ENCODE measurements at places on chromosomes 7 and 10.

- DNase-seq: no peak
These were observed 10.8 kb downstream of the NEURL1 start for GRCh38 chr10:103504181-103504783.

DNA sequence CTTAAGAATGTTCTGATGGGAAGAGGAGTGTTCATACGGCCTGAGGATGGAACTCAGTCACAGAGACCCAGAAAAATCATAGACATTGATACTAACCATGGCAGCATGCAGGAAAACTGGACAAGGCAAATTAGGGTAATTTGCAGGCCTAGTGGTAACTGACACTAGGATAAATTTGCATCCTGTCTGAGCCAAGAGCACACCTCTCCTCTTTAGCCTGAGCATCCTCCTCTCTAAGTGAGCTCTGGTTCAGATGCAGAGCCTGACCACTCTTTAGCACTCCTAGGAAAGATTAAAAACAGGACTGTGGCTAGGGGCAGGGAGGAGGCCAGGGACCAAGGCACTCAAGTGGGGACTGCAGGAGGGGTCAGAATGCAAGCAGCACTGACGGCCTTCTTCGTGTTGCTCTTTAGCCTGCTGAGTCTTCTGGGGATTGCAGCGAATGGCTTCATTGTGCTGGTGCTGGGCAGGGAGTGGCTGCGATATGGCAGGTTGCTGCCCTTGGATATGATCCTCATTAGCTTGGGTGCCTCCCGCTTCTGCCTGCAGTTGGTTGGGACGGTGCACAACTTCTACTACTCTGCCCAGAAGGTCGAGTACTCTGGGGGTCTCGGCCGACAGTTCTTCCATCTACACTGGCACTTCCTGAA lies at the start of gene TAS2R41:
TAS2R41 (plus strand) TSS at position 373 of the 650 bp plus-strand sequence; CDS start at position 373, 0 bp downstream.
- no peak for DNase-seq

- DNase-seq: no peak
These were observed 10.5 kb upstream of the C10orf71 start for GRCh38 chr10:49288341-49289065.

- no peak for DNase-seq
These were observed 401.1 kb downstream of the PARD3 start for GRCh38 chr10:34413756-34414587.

DNA sequence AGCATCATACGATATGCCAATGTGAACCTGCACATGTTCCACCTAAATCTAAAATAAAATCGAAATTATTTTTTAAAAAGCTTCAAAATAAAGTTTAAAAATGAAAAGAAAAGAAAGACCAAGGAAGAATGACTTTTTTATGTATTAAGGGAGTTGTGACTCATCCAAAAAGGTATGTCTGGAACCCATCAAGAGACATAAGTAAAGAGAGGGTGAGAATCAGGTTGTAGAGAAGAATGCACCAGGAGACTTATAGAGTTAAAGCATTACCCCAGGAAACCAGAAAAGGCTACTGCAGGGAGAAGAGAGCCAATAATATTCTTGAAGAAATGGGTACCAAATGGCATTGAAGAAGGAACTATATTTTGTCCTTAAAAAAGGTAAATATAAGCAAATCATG lies 69.8 kb downstream of the CTTNBP2 start:
- no peak for DNase-seq

GRCh38 chr10:93630625-93631557 lies 18.6 kb downstream of the PDE6C start:
- DNase-seq: no peak

- no peak for DNase-seq
These were observed 187.2 kb downstream of the PPP1R3A start for GRCh38 chr7:113731571-113731970.

- no peak for DNase-seq
These were observed 676.4 kb upstream of the ANKRD30A start for GRCh38 chr10:36448760-36449691.

- DNase-seq: no peak
These were observed 377.0 kb downstream of the TCERG1L start for GRCh38 chr10:130934293-130935127.

- DNase-seq: no peak
These were observed 29.8 kb downstream of the RSU1 start for GRCh38 chr10:16787361-16787791.

DNA sequence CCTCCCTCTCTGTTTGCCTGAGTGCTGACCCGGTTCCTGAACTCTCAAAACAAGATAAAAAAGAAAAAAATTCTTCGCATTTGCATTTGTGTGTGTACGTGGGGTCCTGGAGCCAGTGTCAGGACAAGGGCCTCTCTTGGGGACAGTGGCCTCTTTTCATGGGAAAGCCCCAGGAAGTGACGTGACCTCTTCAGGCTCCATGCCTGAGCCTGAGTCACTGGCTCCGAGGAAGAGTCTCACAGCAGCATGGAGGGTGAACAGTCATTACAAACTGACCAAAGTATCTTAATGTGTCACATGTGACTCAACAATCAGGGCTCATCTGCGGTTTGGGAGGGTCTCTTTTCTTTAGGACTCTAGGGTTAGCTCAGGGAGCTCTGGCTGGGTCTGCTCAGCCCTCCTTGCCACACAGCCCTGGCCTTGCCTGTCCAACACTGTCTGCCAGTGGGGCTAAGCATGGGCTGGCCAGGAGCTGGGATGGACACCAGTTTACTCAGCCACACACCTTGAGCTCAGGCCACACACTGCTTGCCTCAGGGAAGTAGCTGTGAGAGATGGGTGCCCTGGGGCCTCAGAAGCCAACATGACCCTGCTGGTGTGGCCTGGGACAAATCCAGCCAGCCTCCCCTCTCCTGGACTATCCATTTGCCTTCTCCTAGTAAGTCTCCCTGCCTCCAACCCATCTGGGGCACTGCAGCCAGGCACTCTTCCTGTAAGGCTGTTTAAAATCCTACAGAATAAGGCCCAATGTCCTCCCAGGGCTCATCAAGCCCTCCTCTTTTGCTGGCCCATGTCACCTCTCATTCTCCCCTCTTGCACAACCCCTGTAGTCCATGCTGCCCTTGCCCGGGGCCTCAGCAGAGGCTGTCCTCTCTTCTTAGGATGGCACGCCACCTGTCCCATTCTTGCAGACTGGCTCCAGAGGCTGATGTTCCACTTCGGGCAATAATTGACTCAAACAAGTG lies 10.5 kb downstream of the TMEM273 start:
- no peak for DNase-seq

GRCh38 chr7:27712217-27712616 lies 27.7 kb upstream of the TAX1BP1 start:
- DNase-seq: no peak

DNA sequence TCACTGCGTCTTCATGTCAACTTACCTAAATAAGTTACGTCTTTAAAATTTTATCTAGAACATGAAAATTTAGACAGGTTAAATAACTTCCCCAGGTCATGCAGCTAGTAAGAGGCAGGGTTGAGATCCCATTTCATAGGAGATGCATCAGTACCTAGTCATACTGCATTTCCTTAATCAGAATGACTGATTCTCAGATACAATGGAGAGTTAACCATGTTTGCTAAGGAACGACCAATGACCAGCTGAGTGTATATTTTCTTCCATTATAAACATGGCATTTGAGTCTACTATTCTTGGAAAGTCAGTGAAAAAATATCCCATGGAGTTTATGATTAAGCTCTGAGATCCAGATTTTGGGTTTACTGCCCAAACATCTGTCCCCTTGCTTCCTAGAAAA lies 39.6 kb downstream of the ENTPD1 start:
- no peak for DNase-seq

DNA sequence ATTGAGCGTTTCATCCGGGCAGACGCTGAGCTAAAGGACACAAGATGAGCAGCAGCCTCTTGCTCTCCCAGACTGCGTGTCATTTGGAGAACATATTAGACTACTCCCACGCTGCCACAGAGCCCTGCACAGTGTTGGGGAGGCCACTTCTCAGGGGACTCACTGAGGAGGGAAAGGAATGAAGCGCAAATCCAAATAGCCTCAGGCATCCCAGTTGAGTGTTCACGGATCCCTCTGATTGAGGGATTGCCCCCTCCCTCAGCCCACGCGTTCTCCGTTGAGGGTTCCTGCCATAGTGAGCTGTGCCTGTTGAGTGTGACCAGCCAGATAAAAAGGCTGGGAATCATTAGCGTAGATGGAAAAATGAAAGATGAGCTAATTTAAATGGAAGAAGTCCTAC lies 563.4 kb downstream of the ACTR3B start:
- DNase-seq: no peak

DNA sequence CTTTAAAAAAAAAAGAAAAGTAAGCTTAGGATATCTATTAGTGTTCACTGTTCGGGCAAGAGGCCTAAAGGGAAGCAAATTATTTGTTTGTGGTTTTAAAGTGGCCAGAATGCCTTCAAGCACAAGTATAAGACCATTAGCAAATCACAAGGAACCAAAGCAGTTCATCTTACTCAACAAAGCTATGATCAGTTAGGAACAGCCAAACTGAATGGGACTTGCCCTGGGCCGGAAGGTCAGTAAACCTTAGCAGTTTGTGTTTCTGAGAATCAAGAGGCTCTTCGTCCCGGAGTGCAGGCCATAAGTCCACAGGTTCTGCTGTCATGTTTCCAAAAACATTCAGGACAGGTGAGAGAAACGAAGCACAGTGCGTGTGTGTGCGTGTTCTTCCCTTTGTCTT lies 4.5 kb downstream of the FBXW4 start:
- DNase-seq: no peak

DNA sequence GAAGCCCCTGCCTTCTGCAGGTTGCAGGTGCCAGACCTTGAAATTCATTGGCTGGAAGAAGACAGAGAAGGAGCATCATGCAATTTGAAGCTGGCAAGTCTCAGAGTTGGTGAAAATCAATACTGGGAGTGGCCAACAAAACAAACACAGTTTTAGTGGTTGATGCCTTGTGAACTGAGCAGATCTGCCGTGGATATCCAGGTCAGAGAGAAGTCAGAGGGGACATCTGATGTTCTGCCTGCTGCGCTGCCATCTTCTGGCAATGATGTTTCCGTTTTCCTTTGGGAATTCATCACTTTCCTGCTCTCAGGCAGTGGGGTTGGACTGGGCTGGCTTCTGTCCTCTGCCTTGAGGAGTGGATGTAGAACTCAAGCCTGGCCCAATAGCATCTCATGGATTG lies 132.0 kb downstream of the RPS24 start:
- DNase-seq: no peak

DNA sequence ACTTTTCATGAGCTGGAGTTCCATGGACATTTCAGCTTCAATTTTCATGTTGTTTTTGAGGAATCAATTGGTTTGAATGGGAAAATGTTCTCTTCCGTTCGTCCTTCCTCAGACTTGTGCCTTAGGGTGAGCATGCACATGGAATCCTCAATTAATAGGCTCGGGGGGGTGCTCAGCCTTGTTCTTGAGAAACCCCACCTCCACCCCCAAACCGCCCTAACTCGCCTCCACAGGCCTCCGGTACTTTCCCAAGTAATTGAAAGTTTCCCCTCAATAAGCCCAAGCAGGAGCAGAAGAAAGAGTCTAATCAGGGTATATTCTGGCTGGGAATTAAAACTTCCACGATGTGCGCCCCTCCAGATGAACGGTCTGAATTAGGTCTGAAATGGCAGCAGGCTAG lies 945.2 kb downstream of the GRID1 start:
- no peak for DNase-seq

DNA sequence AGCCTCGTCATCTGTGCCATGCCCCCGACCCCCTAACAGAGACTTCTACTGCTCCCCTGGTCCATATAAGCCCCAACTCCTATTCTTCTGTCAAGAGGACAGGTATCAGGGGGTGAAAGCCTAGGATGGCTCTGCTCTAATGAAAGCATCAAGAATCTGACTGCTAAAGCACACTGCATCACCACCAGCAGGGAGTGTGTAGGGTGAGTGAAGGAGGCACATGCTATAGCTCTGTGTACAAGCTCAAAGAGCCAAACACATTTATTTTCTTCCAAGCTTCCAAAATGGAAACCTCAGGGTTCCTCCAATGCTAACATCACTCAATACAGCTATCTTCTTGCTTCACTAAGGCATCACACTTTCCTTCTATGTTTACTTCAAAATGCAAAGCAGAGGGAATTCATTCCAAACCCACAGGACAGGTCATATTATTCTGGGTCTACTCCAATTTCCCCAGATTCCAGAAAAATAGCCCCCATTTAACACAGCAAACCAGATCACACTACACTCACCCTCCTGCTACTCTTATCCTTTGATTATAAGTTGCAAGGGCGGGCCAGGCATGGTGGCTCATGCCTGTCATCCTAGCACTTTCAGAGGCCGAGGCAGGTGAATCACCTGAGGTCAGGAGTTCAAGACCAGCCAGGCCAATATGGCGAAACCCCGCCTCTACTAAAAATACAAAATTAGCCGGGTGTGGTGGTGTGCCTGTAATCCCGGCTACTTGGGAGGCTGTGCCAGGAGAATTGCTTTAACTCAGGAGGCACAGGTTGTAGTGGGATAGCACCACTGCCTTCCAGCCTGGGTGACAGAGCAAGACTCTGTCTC lies 36.6 kb downstream of the RHEB start:
- no peak for DNase-seq

DNA sequence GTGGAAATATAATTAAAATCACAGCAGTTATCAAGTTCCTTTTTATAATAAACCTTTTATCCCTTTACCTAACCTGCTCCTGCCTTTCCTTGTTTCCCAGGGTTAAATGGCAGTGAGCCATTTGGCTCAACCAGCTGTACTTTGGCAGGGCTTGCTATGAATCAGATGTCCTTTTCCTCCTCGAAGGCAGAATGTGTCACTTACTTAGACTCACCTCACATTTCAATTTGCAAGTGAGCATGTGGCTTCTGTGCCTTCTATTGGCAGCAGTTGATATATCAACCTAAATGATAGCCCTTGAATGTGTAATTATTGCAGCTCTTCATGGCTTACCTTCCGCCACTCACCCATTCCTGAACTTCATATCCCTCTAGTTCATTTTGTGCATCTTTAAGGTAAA lies 301.7 kb downstream of the CSTF2T start:
- DNase-seq: no peak

- DNase-seq: no peak
These were observed 75.0 kb downstream of the POM121L12 start for GRCh38 chr7:53110425-53110824.

GRCh38 chr7:147774461-147774860 lies 816.1 kb upstream of the C7orf33 start:
- DNase-seq: no peak

DNA sequence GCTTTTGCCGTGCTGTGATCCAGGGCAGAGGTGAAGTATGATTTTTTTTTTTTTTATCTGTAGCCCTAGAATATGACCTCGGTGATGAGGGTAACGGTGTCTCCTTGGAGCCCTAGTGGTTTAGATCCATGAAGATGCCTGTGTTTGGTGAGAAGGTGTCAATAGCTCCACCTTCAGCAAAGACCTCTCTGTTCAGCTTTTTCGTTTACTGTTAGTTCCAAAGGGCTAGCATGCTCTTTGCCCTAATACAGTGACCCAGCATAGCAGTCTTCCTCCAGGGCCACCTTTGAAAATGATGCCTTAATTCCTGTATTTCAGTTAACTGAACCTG lies 746 bp upstream of the MRPS16 start:
- DNase-seq: no peak

DNA sequence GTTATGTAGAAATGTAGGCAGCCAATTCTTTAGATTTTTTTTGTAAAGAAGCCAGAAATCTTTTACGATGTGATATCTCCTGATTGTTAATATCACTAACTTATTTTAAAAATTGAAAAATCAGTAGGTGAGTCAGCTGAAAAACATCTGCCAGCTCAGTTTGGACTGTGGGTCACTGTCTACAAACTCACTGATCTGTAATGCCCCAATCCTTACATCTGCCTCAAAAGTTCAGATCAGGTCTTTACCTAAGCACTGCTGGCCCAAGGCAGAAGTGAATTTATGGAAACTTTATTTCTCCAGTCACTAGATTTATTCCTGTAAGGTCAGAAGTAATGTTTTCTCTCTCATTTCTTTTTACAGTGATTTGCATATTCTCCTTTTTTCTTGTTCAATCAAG lies 31.0 kb upstream of the FAM13C start:
- DNase-seq: no peak

GRCh38 chr7:158664406-158664805 lies 40.2 kb downstream of the NCAPG2 start:
- DNase-seq: no peak

Measured in fibroblast of skin of left biceps (primary cell).